CD8-positive, alpha-beta memory T cell (primary cell): ENCODE measurements at places on chromosomes 16 and 17.

- no peak for DNase-seq
These were observed 13.7 kb downstream of the CAMKK1 start for GRCh38 chr17:3879186-3879585.

DNA sequence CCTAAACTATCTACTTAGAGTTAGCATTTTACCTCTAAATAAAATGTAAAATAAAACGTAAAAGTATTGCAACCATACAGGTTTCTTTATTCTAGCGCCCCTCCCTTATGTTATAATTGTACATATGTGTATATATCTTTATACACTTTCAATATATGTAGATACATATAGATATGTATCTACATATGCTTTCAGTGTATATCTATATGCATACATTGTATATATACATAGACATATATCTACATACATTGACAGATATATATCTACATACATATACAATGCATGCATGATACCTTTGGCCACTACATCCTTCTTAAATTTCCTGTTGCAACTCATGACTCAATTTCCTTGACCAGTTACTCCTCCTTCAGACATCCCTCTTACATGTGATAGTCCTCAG is 16.7 kb downstream of the BPTF start:
- no peak for DNase-seq

- DNase-seq = no peak
These were observed 159.5 kb downstream of the SHISA9 start for GRCh38 chr16:13060932-13061331.

- no peak for DNase-seq
These were observed 230.3 kb downstream of the ENGASE start for GRCh38 chr17:79304884-79305283.

DNA sequence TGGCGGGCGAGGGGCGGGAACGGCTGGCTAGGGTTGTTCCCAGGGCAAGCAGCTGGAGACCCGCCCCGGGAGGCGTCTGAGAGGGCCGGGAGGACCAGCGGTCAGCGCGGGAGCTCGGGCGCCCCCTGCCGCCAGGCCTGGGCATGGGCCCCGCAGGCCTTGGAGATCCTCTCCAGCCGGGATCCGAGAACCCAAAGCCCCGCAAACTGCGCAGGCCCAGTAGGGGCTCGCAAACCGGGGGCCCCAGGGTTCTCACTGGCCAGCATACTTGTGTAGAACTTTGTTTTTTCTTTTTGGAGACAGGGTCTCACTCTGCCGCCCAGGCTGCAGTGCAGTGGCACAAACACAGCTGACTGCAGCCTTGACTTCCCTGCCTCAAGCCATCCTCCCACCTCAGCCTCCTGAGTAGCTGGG is 20.8 kb upstream of the ZNF423 start:
- DNase-seq = no peak

DNA sequence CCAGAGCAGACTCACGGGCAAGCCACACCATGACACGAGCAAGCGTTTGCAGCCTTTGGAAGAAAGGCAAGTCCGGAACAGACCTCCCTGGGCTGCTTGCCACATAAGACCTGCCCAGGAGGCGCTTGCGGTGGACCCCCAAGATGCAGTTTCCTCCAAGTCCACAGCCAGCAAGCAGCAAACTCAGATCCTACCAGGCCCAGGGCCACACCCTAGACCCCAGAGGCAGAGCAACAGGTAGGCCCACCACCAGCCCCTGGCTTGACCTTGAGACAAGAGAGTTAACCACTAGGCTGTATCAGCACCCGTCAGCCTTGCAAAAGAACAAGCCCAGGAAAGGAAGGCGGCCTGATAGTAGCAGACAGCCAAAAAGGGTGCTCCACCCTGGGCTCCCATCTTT is 2.3 kb downstream of the FAAP100 start:
- DNase-seq = no peak

- DNase-seq = no peak
These were observed 339 bp upstream of the SGCA start for GRCh38 chr17:50165466-50165865.
